PC-9 (cell line): ENCODE measurements at places on chromosomes 2 and 18. TPM values are rescaled to one million over a fixed set of nuclear protein-coding genes. Genes with fewer than 3 reads are reported as not detected.
A peak's percentile ranks its signal among the peaks of the same experiment; 100 is the strongest.

The PIEZO2 gene
- total RNA-seq = not detected in 2 replicates

The EXOC6B gene
- 30.2 and 34.3 TPM in 2 replicates for total RNA-seq

The GORASP2 gene
- 74.7 and 110 TPM in 2 replicates for total RNA-seq

The DSC2 gene
- 13.9 and 16.5 TPM in 2 replicates for total RNA-seq

The HNRNPA3 gene
- 245 and 290 TPM in 2 replicates for total RNA-seq

The MOCOS gene
- total RNA-seq = 22.7 and 30.4 TPM in 2 replicates

The SRD5A2 gene
- not detected in 2 replicates for total RNA-seq

The COL6A3 gene
- total RNA-seq = 0.57 and 0.75 TPM in 2 replicates

The COLEC12 gene
- total RNA-seq = not detected in 2 replicates

The GNLY gene
- total RNA-seq = not detected in 2 replicates

The SLC8A1 gene
- 6.5 and 13.5 TPM in 2 replicates for total RNA-seq

The PECR gene
- total RNA-seq = 10.8 and 16.0 TPM in 2 replicates

GRCh38 chr2:11157296-11157695 lies 2.0 kb downstream of the SLC66A3 start:
- DNase-seq = no peak

DNA sequence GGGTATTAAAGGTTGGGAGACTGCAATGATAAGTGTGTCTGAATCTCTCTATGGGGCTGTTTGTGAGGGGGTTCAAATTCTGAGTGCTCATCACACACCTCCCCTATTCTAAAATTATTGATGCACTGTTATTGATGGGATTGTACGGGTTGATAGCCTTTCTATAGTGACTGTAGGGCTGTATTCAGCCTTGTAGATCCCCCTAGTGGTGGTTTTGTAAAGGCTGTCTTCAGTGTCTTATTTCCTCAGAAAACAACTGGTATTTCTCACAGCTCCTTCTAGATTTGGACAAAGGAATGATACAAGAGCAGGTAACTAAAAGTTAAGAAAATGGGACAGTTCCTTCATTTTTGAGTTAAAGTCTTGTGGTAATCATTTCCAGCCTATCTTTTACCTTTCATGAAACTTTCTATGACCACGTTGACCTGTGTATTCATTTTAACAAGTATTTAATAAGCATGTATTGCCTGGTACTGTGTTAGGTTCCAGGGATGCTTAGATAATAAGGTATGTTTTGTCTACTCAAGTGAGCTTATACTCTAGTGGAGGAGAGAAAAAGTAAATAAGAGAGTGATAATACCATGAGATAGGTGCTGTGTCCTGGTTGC lies 21.2 kb downstream of the SMAD4 start:
- DNase-seq = no peak

DNA sequence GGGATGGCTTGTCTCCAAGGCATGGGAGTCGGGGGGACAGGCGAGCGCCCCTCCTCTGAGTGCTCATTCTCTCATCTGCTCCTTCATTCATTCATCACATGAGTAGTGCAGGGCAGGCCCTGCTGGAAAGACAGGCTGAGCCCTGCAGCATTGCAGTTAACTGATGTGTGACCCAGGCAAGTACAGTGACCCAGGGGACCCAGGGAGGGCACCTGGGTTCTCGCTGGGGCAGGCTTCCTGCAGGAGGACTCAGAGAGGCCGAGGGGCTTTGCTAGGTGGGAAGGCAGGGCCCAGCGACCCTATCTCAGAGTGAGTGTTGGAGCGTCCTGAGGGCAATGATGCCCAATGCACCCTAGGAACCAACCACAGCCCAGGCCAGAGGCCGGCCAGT lies 30.6 kb downstream of the HJURP start:
- no peak for DNase-seq

DNA sequence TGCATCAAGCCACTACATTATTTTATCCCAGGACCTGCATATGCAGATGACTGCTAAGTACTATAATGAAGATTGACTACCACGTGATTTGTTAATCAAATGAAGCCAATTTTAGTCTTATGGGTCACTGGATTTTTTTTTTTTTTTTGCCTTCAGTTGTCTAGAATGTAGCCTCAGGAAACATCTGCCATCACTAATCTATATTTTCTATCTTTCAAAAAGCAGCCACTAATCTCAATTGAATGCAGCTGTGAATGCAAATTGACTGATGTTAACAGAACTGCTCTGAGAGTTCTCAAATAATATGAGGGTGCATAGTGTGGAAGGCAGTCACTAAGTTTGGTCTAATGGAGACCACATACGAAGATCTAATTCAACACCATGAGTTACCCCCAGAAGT lies 106.3 kb downstream of the ABCA12 start:
- DNase-seq = no peak

DNA sequence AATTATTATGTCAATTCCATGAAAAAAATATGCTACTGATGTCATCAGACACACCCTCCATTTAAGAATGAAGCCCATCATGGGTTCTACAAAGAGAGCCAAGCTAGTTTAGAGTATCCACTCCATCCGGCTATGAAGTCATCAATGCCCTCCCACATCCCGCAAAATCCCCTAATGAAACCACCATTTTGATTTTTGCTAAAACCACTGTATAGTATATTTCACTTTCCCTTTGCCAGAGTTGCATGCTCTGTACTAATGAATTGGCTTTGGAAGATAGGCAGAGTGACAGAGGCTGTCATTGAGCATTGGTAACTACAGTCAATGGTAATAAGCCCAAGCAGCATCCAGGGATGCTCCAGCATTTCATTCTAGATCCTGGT lies 118.6 kb downstream of the ANKRD44 start:
- DNase-seq = no peak

DNA sequence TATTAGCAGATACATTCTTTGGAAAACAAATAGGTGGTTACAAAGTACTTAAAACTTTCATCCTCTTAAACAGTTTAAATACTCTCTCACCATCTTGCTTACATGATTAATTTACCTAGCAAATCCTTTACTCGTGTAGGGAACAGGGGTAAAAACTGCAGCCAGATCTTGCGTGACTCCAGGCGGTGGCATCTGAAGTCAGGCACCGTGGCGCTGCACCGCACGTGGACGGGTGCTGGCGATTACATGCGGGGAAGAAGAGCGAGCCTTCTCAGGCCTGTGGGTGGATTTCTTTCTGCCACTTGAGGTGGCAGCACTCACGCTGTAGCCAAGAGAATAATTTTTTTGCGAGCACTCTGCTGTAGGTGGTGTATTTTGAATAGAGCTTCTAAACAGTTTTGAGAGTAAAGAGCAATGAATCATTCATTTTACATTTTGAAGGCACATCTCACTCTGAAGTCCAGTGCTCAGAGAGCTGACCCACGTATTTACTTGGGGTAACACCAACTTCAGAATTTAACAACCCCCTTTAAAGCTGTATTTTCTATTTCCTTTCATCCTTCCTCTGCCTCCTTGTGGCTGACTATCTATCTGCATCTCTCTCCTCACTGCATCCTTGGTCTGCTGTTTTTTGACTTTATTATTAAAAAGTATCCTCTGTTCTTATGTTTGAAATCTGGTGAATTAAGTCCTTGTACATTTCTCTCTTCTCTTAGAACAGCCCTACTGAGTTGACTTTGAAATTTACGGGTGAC lies 68.9 kb downstream of the EPAS1 start:
- no peak for DNase-seq

DNA sequence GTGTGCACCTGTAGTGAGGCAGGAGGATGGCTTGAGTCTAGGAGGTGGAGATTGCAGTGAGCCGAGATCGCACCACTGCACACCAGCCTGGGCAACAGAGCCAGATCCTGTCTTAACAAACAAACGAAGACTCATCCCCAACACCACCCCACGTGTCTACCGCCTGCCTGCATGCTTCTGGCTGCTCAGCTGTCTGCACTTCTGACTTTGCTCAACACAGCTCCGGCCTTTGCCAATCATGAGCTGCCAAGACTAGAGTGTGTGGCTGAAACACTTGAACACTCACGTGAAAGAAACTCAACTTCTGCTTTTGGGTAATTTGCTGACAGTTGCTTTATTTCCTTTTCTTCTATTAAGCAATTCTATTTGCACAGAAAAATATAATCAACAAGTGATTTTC lies 32.1 kb upstream of the SP3 start:
- DNase-seq = no peak

DNA sequence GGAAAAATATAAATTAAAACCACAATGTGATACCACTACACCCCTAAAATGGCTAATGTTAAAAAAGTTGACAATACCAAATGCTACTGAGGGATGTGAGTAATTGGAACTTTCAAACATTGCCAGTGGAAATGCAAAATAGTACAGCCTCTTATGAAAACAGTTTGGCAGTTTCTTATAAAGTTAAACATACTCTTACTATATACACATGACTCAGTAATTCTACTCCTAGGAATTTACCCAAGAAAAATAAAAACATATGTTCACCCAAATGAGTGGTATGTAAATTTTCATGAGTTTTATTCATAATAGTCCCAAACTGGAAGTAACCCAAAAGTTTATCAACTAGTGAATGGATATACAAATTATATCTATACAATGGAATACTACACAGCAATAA lies 228.0 kb downstream of the CYP26B1 start:
- DNase-seq = no peak

DNA sequence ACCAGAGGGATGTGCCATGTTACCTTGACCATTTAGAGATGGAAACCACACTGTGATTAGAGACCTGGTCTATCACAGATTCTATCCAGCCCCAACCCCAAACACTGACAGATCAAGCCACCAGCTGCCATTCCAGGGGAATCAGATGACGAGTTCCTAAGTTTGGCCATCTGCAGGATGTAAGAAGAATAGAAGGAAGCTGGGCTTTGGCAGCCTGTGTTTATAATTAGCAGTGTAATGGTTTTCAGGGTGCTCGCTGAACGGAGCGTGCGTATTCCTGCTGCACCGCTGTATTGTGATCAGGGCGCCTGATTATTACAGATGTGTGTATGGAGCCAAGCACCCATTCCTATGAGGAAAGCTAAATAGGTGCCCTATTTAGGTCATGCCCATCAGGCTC lies 138.1 kb downstream of the LRRC30 start:
- DNase-seq = no peak

DNA sequence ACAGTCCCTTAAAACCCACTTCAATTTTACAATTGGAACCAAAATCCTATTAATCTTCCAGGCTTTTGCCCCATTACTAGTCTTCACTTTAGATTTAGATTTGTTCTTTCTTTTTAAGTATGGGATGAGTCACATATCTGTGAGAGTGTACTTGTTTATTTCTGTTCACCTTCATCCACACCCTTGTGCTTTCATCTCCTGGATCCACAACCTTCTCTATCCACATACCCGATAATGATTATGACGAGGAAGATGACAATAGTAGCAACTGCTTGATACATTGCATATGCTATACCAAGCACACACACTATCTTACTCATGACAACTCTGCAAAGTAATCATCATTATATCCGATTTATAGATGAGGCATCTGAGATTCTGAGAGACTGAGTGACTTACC lies 297.3 kb downstream of the PLCL1 start:
- no peak for DNase-seq

DNA sequence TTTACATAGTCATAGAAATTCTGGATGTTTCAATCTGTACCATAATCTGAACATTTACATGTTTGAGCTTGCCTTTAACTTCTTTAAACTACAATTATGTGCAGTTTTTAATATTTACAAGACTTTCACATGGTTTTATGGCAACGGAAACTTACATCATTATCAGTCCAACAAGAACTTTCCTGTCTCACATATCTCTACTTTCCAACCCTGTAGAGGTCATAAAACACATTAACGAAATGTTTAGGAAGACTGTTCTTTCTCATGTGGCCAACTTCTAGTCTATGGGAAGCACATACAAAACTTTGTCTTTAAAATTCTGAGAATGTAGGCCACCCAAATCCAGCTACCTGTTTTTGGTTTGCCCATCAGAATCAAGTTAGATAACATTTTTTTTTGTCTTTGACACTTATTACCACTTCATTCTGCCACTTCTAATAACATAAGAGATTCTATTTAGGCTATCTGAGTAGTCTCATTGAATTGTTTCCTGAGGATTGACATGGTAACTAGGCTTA lies 693.2 kb downstream of the KCNJ3 start:
- DNase-seq = no peak

DNA sequence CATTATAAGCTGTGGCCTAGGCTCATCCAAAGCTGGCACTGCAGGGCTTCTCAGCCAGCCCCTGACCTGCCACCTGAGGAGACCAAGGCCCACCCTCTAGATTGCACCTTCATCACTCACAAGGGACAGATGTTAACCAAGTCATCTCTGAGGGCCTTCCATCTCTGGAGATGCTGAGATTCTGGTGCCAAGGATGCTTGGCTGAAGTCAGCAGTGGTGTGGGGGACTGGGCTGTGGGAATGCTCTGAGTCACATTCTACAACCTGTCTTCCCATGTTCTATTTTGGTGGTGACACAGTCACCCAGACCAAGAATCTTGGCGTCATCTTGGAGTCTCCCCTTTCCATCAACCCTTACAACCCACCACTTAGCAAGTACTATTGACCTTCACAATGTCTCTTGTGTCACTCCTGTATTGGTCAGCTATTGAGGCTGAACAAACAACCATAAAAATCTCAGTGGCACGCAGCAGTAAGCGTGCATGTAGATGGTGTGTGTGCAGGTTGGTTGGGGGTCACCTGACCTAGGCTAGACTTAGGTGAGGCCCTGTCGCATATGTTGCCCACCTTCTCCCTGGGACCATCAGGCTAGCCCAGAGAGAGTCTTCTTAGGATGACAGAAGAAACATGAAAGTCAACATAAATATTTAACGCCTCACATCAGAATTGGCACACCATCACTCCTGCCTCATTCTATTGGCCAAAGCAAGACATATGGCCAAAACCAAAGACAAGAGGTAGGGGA lies 135.0 kb downstream of the SMAD7 start:
- DNase-seq = no peak

- peak; percentile 92 for DNase-seq
Measured at GRCh38 chr2:227414846-227415245, 27.1 kb upstream of the SCYGR1 start.

DNA sequence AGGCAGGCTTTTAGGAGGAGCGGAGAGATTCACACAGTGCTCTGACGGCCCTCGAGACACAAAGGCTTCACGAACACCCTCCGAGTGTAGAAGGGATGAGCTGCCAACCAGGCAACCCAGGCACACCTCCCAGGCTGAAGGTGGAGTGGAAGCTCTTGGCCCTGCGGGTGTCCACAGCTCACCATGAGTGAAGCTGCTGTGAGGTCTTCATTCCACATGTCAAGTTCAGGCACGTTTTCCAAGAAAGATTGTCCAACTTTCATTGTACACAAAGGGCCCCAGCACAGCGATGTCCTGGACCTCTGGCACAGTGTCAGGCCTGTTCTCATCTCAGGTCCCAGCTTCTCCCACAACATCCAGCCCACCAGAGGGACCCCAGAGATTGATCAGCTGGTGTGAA lies 13.4 kb downstream of the PARD6G start:
- DNase-seq = no peak

- no peak for DNase-seq
Measured at GRCh38 chr2:99678625-99679024, 188.8 kb upstream of the REV1 start.

GRCh38 chr18:64029096-64029495 lies 59.2 kb downstream of the SERPINB8 start:
- no peak for DNase-seq
